ENCODE measurements at places on chromosomes 3 and 15.

GRCh38 chr3:52232279-52233107 lies 6.5 kb downstream of the TWF2 start:
- DNase-seq: no peak

DNA sequence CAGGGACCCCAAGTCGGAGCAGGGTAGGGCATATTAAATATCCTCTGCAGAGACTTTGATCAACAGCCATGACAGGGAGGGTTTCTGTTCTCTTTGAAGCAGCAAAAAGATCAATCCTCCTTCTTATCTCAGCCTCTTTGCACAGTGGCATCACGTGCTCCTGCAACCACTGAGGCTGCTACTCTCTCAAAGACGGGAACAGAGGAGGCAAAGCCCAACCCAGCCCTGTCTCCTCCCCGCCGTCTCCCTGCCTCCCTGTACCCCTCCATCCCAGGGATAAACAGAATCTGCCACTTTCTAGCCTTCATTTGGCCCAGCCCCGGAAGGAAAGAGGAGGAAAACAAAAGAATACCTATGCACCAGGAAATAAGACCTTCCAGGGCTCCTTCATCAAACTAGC lies 7.5 kb upstream of the TBC1D21 start:
- no peak for DNase-seq

GRCh38 chr3:61794341-61794740 lies 233.0 kb downstream of the PTPRG start:
- no peak for DNase-seq

DNA sequence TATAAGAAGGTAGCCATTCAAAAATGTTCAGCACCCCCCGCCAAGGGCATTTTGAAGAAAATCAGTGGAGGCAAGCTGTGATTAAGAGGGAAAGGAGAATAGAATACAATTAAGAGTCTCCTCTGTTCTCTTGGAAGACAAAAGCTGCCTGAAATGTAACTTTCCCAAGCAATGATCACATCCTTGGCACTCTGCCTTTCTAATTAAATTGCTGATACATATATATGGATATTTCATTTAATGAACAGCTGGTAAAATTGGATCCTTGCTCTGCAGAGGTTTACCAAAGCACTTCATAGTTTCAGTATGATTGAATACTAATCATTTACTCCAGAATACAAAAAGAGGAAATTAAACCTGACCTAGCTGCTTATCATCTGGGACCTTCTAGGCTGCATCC lies 10.4 kb downstream of the COL6A6 start:
- no peak for DNase-seq

DNA sequence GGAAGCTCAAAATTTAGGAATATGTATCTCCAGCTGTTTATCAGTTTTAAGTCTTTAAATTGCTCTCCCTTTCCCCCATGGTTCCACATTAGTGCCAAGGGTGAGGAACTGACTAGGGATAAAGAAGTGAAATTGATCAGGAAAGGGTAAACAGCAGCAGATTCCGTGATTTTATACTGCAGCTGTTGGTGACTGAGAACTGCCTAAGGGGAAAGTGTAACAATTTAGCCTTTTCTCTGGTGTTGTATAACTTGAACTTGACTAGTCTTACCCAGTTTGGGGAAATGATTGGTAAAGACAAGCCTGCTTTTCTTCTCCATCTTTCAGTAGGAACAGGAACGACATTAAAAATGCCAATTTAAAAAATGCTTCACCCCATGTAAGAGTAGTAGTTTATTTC lies 5.0 kb downstream of the SPRED1 start:
- DNase-seq: no peak

GRCh38 chr15:79943820-79944219 lies 27.2 kb downstream of the BCL2A1 start:
- DNase-seq: no peak

DNA sequence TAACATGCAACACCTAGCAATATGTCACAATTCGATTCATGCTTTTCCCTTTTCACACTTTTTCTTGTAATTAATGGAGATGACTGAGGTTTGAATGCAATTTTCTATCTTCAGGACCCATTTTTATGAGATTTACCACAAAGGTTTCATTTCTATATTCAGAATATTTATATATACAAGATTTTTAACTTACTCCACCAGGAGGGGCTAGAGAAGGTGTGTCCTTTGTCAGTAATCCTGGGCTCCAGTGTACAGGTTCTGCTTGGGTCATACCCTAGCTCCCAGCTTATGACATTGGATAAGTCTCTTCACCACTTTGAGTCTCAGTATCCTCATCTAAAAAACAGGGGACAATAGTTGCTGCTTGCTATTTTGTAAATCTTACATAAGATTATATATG lies 95.7 kb upstream of the SLC24A5 start:
- DNase-seq: no peak

DNA sequence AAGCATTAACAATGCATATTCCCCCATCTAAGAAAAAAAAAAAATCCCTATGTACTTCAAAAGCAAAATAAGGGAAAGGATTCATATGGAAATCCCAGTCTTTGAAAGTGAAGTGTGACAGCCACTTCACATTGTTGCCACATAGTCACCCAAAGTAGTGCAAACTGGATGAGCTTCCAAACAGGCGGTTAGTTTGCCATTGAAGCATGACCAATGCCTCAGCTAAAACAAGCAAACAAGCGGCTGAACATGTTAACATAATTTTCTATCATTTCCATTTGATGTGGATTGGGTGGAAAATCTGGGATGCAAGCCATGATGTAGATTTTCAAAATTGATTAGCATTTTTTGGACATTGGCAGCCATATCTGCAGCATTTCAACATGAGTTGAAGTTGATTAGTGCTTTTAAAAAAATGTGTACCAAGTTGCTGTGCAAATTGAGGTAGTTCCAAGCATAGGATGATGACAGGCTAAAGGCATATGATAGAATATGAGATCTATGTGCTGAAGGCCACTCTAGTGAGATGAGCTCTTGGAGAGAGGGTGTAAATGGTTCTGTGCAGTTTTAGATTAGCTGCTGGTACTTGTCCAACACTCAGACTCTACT lies 405.2 kb downstream of the NR2F2 start:
- no peak for DNase-seq

DNA sequence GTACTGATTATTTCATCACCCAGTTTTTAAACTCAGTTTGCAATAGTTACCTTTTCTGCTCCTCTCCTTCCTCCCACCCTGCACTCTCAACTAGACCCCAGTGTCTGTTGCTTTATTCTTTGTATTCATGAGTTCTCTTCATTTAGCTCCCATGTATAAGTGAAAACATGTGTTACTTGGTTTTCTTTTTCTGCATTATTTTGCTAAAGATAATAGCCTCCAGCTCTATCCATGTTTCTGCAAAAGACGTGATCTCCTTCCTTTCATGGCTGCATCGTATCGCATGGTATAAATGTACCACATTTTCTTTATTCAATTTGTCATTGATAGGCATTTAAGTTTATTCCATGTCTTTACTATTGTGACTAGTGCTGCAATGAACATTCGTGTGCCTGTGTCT lies 79.0 kb downstream of the NAALADL2 start:
- no peak for DNase-seq

- no peak for DNase-seq
These were observed 34.2 kb downstream of the SEMA5B start for GRCh38 chr3:122993124-122993978.

GRCh38 chr15:92981333-92981732 lies 81.2 kb downstream of the CHD2 start:
- no peak for DNase-seq

- DNase-seq: no peak
These were observed 122.6 kb downstream of the EPHB1 start for GRCh38 chr3:134917631-134918030.

DNA sequence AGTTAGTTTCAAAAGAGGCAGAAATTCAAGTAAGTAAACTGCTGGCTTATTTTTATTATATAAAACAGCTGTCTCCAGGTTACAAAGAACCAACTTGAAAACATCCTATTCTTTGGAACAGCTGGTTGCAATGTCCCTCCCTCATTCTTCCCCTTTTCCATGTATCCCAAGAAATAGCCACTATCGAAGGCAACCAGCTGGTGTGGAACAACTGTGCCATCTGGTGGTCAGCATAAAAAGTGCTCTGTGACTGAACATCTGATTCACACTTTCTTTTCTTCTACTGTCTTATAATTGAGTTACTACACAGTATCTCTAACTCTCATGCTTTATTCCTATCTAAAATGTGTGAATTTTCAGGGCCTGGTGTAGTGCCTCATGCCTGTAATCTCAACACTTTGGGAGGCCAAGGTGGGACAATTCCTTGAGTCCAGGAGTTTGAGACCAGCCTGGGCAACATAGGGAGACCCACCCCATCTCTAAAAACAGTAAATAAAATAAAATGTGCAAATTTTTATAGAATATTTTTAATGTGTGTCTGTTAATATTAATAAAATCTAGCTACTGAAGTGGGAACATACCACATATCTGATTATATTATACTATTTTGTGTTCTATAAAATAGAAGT lies 9.6 kb downstream of the OSBPL11 start:
- DNase-seq: no peak

DNA sequence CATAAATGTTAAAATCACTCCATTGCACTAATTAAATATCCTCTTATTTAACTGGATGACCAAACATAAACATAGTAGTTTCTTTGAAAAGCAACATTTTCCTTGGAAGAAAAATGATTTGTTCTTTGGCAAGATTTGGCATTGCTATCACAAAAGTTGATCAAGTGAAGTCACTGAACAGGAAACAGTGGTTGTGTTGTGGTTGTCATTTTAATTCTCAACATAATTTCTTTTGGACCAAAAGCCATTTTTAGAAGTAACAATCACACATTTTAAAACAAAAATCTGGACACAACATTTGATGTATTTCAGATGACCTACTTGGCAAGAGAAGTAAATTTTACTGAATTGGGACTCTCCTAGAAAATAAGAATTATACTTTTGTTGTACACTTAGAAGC lies 872.3 kb downstream of the ROBO1 start:
- DNase-seq: no peak
